ENCODE measurements at places on chromosomes 6 and 20. TPM values are rescaled to one million over a fixed set of nuclear protein-coding genes. Genes with fewer than 3 reads are reported as not detected.

Gene SLC17A1
- not detected for total RNA-seq

Gene TMC2
- total RNA-seq, result under 0.01 TPM

Gene IDH3B
- 96.2 TPM for total RNA-seq

Gene HLA-DQB2
- total RNA-seq, result not detected

Gene CTAGE9
- not detected for total RNA-seq

Gene TBXT
- total RNA-seq, result not detected

Gene PGC
- total RNA-seq, result not detected

Gene ELOVL2
- 0.39 TPM for total RNA-seq

Gene ZC2HC1B
- total RNA-seq, result not detected

Gene GPR63
- 0.98 TPM for total RNA-seq

Gene IL17F
- not detected for total RNA-seq

Gene PLA2G7
- not detected for total RNA-seq

Gene MUC22
- not detected for total RNA-seq

Gene SLC22A2
- not detected for total RNA-seq

Gene DPPA5
- not detected for total RNA-seq

Gene SOX12
- 4.0 TPM for total RNA-seq

Gene VSTM2L
- total RNA-seq, result 0.20 TPM

Gene HCRTR2
- total RNA-seq, result not detected

Gene PI16
- total RNA-seq, result not detected

Gene SNAP25
- total RNA-seq, result 4.5 TPM

Gene ADGRB3
- total RNA-seq, result 0.78 TPM

Gene TEAD3
- 9.2 TPM for total RNA-seq

Gene HSPA1B
- total RNA-seq, result 79.0 TPM

Gene ACTL10
- 3.9 TPM for total RNA-seq
